Head of caudate nucleus (tissue), 42 donors: ENCODE measurements at places on chromosomes 7 and 10.

- DNase-seq = no peak
These were observed 469.4 kb downstream of the KCNMA1 start for GRCh38 chr10:77168161-77168560.

DNA sequence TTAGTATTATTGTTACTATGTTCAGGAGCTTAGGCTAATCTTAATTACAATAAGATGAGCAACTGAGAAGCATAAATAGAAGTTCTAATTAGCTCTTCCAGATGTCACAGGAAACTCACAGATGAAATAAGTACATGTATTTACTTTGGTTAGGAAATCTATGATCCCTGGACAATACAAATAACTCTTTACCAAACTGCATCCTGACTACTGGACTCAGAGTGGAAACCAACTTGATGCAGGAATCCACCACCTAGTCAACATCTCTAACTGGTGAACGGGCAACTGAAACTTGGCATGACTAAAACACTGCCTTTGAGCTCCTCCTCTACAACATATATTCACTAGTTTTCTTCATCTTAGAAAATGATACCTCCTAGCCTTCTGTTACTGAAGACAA lies 193.2 kb downstream of the AGMO start:
- DNase-seq = no peak

DNA sequence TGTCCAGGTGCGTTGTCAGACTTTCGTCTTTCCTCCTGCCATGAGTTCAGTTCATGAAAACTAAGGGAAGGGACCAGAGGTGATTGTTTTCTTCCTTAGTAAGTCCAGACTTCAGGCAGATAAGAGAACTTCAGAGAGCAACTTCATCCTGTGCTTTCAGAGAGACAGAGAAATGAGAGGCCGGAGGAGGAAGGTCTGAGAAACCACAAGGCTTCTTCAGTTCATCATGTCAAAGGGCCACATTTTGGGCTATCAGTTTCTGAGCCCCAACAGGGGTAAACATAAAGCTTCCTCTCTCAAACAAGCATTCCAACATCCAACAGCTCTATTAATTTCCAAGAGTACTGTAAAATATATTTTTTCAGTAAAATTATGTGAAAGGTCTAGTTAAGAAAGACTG lies 668.4 kb upstream of the NRP1 start:
- no peak for DNase-seq

- DNase-seq = no peak
These were observed 353.8 kb downstream of the GPR37 start for GRCh38 chr7:124411796-124412195.

GRCh38 chr7:43637114-43637806 lies 54.4 kb downstream of the STK17A start:
- no peak for DNase-seq
